ENCODE measurements at places on chromosomes 1 and 21. TPM values are rescaled to one million over a fixed set of nuclear protein-coding genes. Genes with fewer than 3 reads are reported as not detected.

Gene HJV
- not detected for total RNA-seq

Gene CYP4B1
- 0.24 TPM for total RNA-seq

Gene CA6
- total RNA-seq = not detected

Gene SMG7
- 37.7 TPM for total RNA-seq

Gene SGIP1
- not detected for total RNA-seq

Gene ODF2L
- total RNA-seq = 9.2 TPM

Gene ZNF691
- 6.4 TPM for total RNA-seq

Gene KRTAP21-2
- not detected for total RNA-seq

Gene ERRFI1
- 260 TPM for total RNA-seq

Gene S1PR1
- 0.08 TPM for total RNA-seq

Gene CD46
- total RNA-seq = 102 TPM

Gene OR10J1
- total RNA-seq = not detected

Gene FCRL4
- total RNA-seq = not detected

Gene NOTCH2NLA
- 32.5 TPM for total RNA-seq

Gene FCRL6
- not detected for total RNA-seq

Gene SCAMP3
- 128 TPM for total RNA-seq

Gene GPA33
- not detected for total RNA-seq

Gene AMY1C
- total RNA-seq = not detected

Gene NBL1
- total RNA-seq = 58.1 TPM

Gene ADGRL4
- not detected for total RNA-seq

Gene CD52
- total RNA-seq = not detected

Gene RXFP4
- total RNA-seq = not detected

Gene TDRD10
- total RNA-seq = not detected

Gene ZNF678
- 1.8 TPM for total RNA-seq

Gene RGS8
- not detected for total RNA-seq

Gene CCDC185
- total RNA-seq = 0.03 TPM

Gene SLC44A3
- 1.6 TPM for total RNA-seq

Gene DNAI4
- 0.34 TPM for total RNA-seq

Gene TPM3
- total RNA-seq = 634 TPM

Gene SYT11
- 1.2 TPM for total RNA-seq

Gene NPPA
- total RNA-seq = not detected

Gene KLHDC7A
- total RNA-seq = 1.3 TPM
